ENCODE measurements at places on chromosomes 1 and 21.

DNA sequence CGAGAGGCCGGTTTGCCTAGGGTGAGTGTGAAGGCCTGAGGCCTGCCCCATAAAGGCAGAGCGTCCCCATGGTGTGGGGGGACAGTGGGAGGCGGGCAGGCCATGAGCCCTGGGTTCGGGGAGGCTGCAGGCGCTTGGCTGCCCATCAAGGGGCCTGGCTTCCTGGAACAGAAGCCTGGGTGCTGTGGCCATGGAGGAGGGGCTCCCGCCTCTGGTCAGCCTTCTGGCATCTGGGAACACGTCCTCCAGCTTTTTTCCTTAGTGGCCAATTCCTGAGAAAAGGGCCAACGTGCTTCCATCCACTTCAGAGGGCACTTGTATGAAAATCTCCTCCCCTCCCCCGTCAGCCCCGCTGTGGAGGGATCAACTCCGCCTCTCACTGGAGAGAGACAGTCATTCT, 58.7 kb downstream of the PRDM16 start:
- ATAC-seq = no peak

- ATAC-seq = no peak
Measured at GRCh38 chr1:182570611-182570970, 18.5 kb downstream of the RNASEL start.

- no peak for ATAC-seq
Measured at GRCh38 chr1:99407018-99407417, 142.7 kb downstream of the PLPPR4 start.

DNA sequence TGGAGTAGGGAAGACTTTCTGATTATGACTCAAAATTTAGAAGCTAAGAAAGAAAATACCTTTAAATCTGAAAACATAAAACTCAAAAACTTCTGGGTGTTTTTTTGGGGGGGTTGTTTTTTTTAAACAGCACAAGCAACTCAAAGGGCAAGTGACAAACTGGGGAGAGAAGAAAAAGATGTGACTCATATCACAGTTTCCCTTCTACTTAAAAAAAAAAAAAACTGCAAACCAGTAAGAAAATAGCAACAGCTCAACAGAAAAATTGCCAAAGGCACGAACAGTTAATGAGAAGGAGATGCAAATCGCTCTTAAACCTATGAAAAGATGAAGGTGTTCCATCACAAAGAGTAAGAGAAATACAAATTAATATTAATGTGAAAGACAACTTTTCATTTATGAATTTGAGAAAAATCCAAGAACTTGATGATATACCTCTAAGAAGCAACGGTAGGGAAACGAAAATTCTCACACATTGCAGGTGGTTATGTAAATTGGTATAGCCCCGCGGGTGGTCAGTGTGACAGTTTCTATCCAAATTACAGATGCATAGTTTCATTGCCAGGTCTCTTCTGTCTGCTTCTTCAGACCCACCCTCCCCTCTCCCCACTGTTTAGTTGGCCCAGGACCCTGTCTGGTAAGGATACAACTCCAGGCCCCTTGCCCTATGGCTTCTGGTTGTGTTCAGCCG, 9.0 kb downstream of the IFNAR2 start:
- ATAC-seq = peak; percentile 68

DNA sequence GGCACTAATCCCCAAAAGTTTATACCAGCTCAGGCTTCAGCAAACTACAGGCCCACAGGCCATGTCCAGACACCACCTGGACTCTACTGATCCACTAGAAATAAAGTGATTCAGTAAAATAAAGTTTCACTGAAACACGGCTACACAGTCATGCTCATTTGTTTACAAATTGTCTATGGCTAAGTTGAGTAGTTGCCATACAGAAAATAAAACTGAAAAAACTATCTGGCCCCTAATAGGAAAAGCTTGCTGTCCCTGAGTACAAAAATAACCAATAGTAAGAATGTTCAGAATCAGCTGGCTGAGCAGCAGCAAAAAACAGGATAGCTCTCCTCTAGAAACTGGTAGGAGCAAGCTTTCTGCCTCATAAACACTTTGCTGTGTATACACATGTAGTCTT, 221.5 kb downstream of the RERE start:
- peak; percentile 51 for ATAC-seq

GRCh38 chr1:241156231-241156965, 200.6 kb downstream of the RGS7 start:
- ATAC-seq = no peak

GRCh38 chr1:197356723-197357533, 88.9 kb downstream of the CRB1 start:
- ATAC-seq = peak; percentile 20

GRCh38 chr1:191348328-191348727, 809.9 kb upstream of the RGS18 start:
- no peak for ATAC-seq

DNA sequence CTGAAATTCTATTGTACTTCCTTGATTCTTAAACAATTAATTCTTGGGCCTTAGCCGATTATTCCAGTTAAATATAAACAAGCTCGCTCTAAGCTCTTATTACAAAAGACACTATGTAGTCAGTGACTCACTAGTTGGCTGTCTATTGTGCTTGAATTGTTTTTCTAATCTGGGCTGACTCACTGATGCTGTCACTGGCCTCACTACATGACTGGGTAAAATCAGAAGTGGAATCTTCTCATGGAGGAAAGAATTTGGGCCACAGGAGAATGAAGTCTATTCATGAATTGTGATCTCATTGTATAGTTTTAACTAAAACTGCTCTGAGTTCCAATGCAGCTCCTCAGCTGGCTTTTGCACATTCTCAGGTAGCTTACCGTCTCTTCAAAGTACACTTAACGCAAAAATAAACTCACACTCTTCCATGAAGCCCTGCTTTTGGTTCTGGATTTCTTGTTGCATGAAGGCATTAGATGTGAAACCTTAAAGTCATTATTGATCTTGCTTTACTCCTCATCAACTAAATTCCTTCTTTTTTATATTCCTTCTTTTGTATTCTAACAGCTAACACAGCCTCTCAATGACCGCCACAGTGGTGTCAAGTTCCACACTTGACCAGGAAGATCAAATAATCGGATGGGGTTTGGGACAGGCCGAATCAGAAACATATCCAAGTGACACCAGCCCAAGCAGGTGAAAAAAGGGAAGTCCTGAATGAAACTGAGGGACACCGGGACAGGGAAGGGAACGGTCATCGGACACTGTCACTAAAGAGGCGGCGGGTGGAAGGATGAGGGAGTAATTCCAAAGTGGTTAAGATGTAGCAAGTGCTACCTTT, 80.9 kb upstream of the LBR start:
- peak; percentile 76 for ATAC-seq

GRCh38 chr1:8664887-8665286, 152.6 kb downstream of the RERE start:
- no peak for ATAC-seq

DNA sequence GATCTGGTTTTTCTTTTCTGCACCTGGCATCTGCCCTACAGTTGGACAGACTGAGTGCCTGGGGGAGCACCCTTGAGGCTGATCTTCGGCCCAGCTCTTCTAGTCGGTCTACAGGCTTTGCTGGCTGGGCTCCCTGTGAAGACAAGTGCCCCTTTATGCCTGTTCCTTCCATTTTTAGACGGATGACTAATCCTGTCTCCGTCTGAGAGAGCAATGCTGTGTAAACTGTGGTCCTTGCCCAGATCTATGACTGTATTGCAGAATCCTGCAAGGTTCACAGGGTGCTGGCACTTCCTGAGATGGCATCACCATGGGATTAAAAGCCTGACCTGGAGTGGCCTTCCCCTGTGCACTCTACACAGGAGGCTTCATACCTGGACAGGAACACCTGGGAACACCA, 47.6 kb upstream of the SAMD13 start:
- no peak for ATAC-seq

- ATAC-seq = no peak
Measured at GRCh38 chr1:76727520-76727919, 139.8 kb upstream of the ST6GALNAC5 start.

DNA sequence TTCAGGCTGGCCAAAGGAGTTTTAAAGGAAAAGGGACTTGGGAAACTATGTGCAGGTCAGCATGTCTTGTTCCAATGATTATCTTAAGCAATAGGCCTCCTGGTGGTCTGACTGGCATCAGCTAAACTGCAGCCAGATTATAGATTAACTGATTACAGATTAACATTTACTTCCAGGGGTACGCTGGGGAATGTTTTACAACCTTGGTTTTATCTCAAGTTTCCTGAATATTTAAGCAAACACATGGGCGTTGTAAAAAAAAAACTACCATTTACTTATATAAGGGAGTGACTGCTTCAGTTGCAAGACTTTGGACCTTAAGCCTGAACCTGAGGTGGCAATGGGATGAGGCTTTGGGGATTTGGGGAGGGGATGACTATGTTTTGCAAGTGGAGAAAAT, 600.6 kb upstream of the B3GALT2 start:
- ATAC-seq = no peak
